ENCODE measurements at places on chromosomes 5 and 9.

- no peak for DNase-seq
Measured at GRCh38 chr9:68805890-68806517, 101.0 kb downstream of the PIP5K1B start.

DNA sequence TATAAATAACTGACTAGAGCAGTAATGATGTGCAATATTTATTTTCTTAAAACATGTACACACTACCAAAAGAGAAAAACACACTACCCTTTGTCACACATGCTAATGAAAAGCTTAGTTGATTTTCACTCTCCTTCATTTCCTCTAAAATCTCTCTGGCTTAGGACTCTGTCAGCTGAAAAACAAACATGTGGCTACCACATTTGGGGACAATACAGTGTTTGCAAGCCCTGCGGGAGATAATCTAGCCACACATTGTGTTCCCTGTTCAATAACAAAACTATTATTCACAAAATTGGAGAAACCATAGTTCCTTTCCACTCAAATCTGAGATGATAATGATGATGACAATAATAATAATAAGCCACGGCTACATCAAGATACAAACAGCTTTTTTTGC lies 3.5 kb upstream of the LOX start:
- no peak for DNase-seq

- no peak for DNase-seq
Measured at GRCh38 chr5:32168460-32169033, 5.6 kb downstream of the GOLPH3 start.

- DNase-seq, result no peak
Measured at GRCh38 chr5:170097934-170098333, 7.8 kb upstream of the FOXI1 start.

GRCh38 chr5:154375329-154376008 lies 70.3 kb upstream of the SAP30L start:
- DNase-seq, result no peak

- DNase-seq, result no peak
Measured at GRCh38 chr9:6931913-6932312, 174.1 kb downstream of the KDM4C start.

DNA sequence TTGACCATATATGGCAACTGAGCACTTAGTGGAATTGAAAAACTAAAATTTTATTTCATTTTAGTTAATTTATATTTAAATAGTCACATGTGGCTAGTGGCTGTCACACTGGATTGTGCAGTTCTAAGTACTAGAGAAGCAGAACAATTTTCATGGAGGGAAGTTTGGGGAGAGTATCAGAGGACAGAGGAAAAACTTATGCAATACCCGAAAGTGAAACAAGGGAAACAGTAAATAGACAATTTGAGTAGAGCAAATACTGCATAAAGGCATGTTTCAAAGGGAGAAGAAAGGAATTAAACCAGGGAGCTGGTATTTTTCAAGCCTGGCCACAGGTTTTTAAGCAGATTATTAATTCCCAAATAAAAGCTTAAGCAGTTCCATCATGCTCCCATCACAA lies 590.5 kb upstream of the RORB start:
- no peak for DNase-seq

DNA sequence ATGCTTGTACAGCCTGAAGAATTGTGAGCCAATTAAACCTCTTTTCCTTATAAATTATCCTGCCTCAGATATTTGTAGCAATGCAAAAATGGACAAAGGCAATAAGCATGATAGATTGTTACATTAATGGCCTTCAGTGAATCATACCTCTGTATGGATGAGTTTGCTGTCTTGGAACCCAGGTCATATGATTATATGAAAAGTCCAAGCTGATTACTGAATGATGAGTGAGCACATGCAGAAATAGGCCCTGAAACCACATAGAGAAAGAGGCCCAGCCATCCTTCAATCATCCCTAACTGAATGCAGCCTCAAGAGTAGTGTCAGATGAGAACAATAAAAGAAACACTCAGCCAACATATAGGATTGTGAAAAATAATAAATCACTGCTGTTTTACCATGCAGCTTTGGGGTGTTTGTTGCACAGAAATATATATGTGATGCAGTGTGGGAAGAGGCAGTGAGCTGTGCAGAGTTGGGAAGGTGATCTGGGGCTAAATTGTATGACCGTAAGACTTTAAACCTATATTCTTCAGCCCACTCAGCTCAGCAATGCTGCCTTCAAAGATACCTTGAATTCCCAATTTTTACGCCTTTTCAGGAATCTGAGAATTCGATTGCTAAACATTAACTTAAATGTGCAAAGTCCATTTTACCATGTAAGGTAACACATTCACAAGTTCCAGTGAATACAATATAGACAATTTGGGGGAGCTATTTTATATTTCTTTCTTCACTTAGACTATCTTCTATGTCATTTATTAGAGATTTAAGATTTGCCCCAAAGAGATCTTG lies 36.3 kb upstream of the SHISAL2B start:
- DNase-seq, result no peak

- no peak for DNase-seq
Measured at GRCh38 chr5:92504346-92504745, 1076.7 kb downstream of the NR2F1-AS1 start.
